Activated T-helper 1 cell treated with anti-CD3 and anti-CD28 coated beads, Interleukin-2, amount 50 U/mL, for 16 hours (primary cell): ENCODE measurements at places on chromosomes 4 and X.

- no peak for DNase-seq
These were observed 50.5 kb upstream of the PUDP start for GRCh38 chrX:7198499-7198898.

DNA sequence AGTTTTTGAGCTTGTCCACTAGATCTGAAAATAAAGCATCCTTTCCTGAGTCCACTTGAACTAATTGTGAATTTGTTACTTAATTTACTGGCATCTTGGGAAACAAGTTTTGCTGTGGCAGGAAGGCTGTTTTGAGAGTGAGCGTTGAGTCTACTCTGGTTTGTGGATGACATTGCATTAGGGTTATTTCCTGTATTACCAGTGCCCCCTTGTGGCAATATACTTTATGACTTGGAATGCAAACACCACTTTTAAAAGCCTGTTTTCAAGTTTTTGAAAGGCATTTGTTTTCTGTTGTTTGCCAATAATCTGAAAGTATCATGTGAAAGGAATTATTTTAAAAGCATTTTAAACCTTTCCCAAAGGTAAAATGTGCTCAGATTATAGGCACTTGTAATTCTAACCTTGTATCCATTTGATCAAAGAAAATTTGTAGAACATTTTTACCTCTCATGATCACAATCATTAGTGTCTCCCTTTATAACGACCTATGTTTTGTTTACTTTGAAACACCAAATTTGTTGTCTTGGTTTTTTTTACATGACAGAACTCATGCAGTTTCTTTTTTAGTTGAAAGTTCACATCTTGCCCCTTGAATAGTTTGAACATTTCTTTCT is 18.0 kb upstream of the CYP2U1 start:
- DNase-seq = no peak

DNA sequence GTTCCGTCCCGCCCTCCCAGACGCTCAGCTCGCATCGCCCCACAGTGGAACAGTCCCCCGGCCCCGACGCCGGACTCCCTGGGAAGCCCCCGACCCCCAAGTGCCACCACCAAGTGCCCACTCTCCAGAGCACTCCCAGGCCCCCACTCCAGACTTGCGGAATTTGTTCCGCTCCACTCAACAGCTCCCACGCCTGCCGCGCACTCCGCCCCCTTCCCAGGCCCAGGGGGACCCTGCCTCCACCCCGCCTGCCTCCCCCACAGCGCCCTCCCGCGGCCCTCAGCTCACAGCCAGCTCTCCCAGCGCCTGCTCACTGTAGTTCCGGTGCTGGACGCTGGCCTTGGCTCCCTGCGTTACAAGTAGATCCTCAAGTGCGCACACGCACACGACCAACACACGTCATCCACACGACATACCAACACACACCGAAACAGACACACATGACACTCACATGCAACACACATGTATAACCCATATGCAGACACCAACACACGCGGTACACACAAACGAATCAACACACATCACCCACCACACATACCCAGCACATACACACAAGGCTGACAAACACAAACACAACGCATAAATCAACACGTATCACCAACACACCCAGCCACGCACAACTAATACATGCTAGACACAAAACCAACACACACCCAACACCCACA is 8.0 kb downstream of the MSX1 start:
- no peak for DNase-seq

DNA sequence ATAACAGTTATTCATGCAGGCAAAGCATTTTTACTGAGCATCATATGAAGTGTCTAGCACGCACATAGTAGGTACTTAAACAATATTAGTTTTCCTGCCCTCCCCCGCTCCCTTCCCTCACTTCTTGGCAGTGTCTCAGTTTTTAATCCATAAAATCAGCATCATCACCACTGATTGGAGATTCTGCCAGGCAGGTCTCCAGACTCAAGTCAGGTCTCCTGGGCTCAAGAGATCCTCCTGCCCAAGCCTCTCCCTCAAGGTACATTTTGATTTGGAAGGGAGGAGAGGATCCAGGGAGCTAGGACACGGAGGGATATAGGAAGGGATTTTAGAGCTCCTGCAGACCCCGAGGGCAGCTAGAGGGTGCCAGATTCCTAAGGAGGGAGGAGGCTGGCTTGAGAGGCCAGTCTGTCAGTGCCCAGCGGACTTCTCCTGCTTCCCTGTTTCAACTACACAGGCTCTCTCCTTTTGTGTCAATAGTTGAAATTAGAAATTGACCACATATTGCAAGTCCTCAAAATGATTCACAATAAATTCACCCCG is 4.4 kb upstream of the FAT1 start:
- no peak for DNase-seq

- no peak for DNase-seq
These were observed 401.9 kb upstream of the NDST4 start for GRCh38 chr4:115515366-115515765.

- no peak for DNase-seq
These were observed 236.1 kb downstream of the MGST2 start for GRCh38 chr4:139901531-139902320.

GRCh38 chr4:13881892-13882291 is 254.4 kb upstream of the BOD1L1 start:
- DNase-seq = no peak

DNA sequence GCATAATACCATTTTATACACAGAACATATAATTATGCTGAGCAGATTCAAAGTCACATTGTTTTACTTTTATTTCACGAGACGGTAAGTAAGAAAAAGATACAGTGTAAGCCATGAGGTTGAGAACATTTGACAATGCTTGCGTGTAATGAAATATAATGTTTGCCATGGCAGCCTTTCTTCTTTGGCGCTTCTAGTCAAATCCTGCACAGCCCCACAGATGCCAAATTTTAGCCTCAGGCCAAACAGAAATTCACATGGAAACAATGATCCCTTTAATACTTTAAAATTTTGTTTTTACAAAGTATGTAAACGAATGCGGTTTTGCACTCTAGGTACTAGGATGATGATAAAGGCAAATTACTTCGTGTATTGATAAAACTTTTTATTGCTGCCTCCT is 502.7 kb upstream of the SMIM31 start:
- no peak for DNase-seq

- peak; percentile 53 for DNase-seq
These were observed 151.7 kb upstream of the TBL1X start for GRCh38 chrX:9312922-9313867.

DNA sequence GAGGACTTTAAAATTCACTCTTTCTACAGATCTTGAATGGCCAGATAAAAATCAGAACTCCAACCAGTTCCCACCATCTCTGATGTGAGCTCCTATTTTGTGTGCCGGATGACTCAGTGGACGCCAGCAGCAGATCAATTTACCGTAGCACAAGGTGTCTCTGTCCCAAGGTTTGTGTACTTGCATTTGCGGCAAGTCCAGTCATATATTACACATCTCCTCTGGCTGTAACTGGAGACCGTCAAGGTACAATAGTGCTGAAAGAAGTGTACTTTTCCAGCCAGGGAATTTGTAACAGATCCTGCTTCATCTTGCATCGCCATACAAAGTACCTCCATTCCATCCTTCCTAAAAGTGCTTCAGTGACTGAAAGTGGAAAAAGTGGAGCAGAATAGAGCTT is 108.2 kb upstream of the SORBS2 start:
- DNase-seq = no peak

DNA sequence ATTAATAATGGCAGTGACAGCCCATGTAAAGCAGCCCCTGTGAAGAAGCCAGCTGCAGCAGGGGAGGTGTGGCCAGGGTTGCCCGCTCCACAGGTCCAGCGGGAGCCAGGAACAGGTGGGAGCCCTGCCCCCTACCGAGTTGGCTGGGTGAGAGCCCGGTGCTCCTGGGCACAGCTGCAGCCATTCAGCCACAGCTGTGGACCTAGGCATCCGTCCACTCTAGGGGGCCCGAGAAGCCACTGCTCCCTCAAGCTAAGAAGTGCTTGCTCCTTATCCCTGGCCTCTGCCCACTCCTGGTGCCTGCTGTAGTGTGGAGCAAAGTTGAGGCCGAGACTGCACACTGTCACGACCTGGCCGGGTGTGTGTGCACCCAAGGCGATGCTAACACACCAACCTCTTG is 1469.0 kb downstream of the PCDH7 start:
- DNase-seq = no peak

DNA sequence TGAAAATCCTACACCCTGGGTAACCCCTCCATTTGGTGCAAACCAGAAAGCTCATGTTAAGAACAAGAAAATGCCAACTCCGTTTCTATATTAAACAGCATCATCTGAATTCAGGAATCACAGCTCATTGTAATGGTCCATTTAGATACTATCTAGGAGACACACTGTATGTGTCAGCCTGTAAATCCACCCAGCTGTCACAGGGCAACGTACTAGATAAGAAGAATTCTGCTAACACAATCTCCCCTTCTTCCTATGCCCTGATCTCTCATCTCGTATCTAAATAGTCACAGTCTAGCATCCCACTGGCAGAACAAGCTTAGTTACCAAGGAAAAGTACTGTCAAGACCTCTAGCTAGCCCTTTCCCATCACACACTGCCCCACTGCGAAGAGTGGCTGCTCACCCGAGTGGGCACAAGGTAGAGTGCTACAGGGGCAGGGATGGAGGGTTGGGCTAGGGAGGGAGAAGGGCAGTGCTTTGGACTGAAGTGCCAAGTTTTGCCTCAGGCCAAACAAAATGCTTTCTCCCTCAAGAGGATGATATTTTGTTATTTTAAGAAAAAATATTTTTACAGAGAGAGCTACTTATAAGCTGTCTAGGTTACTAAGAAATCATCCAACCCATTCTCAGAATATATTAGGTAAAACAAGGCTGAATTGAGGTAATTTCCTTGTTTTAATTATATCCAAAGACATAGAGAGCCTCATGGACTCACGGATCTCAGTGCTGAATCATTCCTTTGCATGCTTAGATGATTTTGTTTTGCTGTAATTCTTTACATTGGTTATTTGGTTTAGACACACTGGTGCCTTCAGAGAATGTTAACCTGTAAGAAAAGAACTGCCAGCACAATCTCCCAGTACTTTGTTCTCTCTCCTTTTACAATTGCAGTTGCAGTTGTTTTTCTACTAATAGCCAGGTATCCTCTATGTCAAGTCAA is 196.6 kb downstream of the PRDM5 start:
- no peak for DNase-seq

DNA sequence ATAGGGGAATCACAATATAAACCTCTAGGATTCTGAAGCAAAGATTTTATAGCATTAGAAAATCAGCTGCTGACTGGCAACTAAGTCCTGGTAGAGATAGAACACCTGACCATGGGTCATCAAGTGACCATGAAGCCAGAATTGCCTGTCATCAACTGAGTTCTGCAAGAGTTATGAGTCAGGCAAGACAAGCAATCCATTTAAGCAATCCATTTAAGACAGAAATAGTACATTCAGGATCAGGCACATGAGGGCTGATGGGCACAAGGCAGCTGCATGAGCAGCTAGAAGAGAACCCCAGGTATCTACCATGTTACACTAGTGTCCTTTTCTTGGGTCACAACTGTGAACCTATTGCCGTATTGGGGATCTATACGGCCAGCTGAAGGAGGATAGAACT is 98.9 kb downstream of the SPRY1 start:
- DNase-seq = no peak

- DNase-seq = peak; percentile 56
These were observed 1.8 kb downstream of the SEPTIN6 start for GRCh38 chrX:119690921-119691716.
